Stimulated activated CD4-positive, alpha-beta T cell treated with anti-CD3 and anti-CD28 coated beads, TNF-alpha, amount 100 ng/mL, for 1 hour (primary cell): ENCODE measurements at places on chromosomes 5 and 9.

- no peak for DNase-seq
Measured at GRCh38 chr9:99391937-99392594, 170.0 kb downstream of the SEC61B start.

DNA sequence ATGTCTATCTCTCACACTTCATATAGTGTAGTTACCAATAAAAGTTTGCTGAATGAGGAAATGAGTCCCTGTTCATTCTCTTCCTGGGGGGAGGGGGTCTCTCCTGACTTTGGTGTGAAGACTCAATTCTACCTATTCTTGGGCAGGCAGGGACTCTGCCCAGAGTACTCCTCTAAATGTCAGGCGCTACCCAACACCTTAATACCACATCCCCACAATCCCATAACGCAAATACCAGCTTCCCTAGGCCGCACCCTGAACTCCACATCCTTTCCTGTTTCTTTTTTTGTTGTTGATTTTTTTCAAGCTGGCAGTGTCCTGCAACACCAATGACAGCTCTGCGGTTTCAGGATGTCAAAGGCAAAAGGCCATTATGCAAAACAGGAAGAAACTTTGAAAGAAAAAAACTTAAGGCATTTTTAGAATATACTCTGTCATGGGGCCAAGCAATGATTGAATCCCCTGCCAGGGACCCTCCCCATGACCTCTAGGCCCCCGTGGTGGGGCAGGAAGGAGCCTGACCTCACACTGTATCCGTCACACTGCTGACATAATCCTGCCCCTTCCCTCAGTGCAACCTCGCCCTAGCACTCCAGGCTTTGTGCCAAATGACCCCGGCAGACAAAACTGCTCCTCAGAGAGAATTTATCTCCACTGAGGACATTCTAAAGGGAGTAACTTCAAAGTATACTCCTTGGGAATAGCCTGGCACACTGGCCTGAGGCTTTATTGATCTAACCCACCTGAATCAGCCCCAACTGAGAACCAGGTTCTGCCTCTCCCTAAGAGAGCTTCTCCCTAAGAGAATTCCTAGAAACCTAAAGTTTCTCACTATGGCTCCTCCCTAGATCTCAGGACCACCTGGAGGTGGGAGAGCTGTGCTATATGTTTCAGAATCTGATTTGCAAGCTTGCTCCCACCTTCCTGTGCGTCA lies 8.0 kb downstream of the B4GALT1 start:
- no peak for DNase-seq

GRCh38 chr5:33755231-33755630 lies 136.6 kb downstream of the ADAMTS12 start:
- no peak for DNase-seq

GRCh38 chr9:86983249-86983619 lies 35.9 kb upstream of the GAS1 start:
- DNase-seq, result no peak

GRCh38 chr5:150429410-150429873 lies 16.7 kb upstream of the CD74 start:
- no peak for DNase-seq

DNA sequence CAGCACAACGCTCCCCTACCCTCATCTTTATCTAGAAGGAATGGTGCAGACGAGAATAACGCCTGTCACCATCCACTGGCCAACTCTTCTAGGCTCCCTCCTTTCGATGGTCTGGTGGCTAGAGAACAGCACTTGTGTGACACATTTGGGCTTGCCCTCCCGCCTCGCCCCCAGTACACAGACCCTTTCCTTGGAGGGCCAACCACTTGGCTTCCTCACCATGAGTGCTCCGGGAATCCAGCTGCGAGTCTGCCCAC lies 1.4 kb downstream of the GNAQ start:
- DNase-seq, result no peak

- DNase-seq, result no peak
Measured at GRCh38 chr5:121024416-121025311, 560.6 kb downstream of the PRR16 start.

DNA sequence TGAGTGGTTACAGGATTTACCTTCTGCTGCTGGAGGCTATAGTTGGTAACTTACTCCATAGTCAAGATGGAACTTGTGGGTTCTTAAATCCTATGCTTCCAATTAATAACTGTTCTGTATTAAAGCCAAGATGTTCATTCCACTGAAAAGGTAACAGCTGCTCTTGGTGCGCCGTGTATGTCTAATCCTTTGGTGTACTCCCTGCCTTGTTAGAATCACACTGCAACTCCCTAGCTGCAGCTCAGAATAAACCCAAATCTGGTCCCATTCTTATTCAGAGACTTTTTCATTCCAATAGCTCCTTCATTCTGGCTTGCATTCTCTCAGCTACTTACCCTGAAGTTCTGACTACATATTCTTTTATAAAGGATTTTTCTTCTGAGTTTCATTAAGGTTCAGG lies 1355.5 kb downstream of the MAT2B start:
- DNase-seq, result no peak

DNA sequence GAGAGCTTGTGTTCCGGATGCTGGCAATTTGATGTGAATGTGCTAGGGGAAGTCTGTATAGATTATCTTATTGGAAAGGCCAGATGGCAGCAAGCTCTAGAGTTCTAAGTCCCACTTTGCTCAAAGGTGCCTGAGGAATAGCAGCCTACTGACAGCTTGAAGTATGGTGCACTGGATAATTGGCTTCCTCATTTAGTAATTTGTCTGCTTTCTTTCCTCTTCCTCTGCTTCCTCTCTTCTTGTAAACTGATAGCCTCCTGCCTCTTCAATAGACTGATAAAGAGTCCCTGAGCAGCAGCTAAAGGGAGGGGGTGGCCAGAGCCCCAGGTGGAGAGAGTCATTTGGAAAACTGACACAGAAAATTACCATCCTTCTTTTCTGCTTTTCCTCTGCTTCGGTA lies 177.3 kb downstream of the FGF1 start:
- DNase-seq, result no peak

DNA sequence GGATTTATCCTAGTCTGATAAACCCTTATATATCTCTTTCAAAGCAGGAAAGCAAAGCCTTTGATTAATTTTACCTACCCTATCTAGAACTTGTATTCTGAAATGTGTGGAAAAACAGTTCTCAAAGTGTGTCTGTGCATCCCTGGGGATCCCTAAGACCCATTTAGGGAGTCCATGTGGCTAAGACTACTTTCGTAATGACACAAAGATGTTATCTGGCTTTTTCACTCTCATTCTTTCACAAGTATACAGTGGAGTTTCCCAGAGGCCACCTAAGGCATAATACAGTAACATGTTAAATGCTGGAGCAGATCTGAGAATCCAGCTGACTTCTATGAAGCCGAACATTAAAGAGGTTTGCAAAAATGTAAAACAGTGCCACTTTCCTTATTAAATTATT lies 54.3 kb upstream of the TNFSF15 start:
- DNase-seq, result no peak

GRCh38 chr5:55308254-55308836 lies 556 bp downstream of the MTREX start:
- DNase-seq, result no peak

GRCh38 chr5:172690258-172691075 lies 49.4 kb downstream of the NEURL1B start:
- no peak for DNase-seq

GRCh38 chr5:53456366-53456765 lies 24.1 kb upstream of the FST start:
- no peak for DNase-seq

- no peak for DNase-seq
Measured at GRCh38 chr9:106069241-106069640, 374.9 kb downstream of the TMEM38B start.

DNA sequence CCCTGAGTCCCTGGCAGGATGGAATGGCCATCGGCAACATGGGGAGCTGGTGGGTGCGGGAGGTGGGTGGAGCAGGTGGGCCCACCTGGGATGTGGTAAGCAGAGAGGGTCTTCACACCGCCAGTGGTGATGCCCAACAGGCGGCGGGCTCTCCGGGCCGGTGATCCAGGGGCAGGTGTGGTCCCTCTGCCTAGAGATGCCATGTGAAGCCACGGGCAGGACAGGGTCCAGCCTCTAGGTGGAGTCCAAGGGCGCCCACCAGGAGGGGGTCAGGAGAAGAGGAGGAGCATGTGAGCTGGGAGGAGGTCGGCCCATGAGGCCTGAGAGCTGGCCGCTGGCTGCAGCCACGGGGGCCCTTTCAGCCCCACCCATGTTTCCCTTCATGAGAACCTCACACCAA lies 221.1 kb downstream of the FANCC start:
- DNase-seq, result no peak

GRCh38 chr5:4036861-4037260 lies 441.2 kb downstream of the IRX1 start:
- no peak for DNase-seq

- no peak for DNase-seq
Measured at GRCh38 chr5:62506659-62507460, 71.8 kb upstream of the LRRC70 start.

- DNase-seq, result no peak
Measured at GRCh38 chr5:121550989-121551388, 300.7 kb upstream of the FTMT start.

GRCh38 chr5:87298692-87299362 lies 31.1 kb downstream of the RASA1 start:
- DNase-seq, result no peak

GRCh38 chr5:159175547-159175946 lies 33.8 kb downstream of the RNF145 start:
- DNase-seq, result no peak

GRCh38 chr5:112931473-112931872 lies 9.4 kb upstream of the REEP5 start:
- no peak for DNase-seq

DNA sequence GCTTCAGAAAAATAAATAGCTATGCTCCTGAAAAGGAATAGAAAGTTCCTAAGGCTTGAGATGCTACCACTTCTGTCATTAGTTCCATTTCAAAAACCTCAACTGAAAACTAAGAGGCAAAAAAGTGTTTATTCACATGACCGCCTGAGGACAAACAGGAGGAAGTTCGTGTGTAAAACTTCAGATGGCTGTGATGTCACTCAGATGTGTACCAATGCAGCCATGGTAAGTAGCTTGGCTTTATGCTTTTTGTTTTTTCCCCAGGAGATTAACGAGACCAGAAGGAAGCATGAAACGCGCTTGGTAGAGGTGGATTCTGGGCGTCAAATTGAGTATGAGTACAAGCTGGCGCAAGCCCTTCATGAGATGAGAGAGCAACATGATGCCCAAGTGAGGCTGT lies 33.0 kb downstream of the LMNB1 start:
- DNase-seq, result no peak

- DNase-seq, result no peak
Measured at GRCh38 chr9:69176471-69177171, 2.5 kb downstream of the TJP2 start.

DNA sequence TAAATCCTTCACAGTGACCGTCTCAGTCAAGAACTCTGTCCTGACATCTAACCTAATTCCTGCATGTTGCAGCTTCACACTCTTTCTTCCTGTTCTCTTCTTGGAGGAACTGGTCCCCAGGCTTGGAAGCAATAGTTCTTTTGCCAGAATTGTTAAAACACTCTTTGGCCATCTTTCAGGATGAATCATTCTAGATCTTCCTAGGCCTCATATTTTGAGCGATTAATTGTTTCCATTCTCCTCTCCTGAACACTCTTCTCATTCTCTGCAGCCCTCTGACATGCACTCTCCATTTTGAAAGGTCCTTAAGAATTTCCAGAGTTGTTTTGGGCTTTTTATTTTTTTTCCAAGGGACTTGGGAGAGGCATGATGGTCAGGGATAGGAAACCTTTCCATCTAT lies 85.8 kb downstream of the FAM114A2 start:
- DNase-seq, result no peak

DNA sequence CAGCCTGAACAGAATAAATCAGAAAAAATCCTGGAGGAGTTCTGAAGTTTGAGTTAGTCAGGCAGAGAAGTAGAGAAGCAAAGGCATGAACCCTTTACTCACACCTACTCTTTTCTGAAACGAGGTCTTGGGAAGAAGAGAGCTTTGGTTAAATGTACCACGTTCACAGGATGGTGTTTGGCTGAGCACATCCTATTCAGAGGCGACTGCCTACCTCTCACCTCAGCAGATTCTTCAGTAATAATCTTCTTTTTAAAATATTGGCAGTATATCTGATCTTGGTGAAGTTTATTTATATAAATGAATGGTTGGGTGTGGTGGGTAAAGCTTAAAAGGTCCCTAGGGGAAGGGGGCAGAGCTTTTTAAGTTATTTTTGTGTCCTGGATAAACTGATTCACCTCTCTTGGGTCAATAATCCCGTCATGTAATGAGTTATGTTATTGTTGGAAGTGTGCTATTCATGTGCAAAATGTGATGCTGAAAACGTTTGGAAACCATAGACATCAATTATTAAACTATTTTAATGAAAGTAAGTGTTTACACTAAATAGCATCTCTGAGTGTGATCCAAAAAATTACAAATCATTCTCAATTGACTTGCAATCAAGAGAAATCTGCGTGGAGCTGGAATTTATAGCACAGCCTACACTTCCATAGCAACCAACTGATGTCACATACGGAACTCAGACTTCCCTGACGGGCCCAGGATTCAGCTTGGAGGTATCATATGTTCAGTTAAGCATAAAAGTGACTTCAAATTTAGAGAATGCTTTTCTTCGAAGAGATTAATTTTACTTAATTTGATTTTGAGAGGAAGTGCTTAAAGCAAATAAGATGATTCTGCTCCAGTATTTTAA lies 94.3 kb upstream of the EQTN start:
- no peak for DNase-seq

DNA sequence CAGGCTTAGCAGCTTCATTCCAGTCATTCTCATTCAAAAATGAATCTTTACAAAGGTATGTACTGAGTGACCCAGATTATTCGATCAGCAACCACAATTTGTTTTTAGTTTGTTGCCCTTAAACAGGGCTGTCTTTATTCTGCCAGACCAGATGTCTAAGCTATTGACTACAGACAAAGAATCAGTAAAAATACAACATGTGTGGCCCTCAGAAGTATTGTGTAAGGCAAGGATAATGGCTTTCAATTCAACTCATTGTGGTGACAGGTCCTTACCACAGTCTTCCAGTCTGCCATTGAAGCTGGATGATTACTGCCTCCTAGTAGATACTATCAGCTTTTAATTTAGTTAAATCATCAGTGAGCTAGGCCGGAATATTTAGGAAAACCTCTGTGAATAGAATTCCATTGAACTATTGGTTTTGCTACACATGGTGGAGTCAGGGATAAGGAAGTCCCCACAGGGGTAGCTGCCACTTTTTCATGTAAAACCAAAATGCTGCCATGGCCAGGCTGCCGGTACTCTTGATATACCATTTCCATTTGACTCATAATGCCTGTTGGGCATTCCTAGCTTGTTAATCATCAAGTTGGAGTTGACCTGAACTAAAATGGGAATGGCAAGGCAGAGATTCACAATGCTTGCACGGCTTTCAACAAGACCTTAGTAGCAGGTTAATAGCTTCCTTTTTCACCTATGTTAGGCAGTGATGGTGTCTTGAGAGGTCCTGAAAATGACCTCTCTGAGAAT lies 175.6 kb downstream of the MEF2C start:
- DNase-seq, result no peak
